Small intestine (tissue), 16 donors: ENCODE measurements at places on chromosomes 12 and 14. TPM values are rescaled to one million over a fixed set of nuclear protein-coding genes. Genes with fewer than 3 reads are reported as not detected.

- H3K27ac ChIP-seq, result no peak overlapping the region
- H3K4me1 ChIP-seq, result no peaks in the 10 kb centered on the region
- peaks cover 8% of the 10 kb centered on the region for H3K36me3 ChIP-seq
- DNase-seq, result no peak
- no peak overlapping the region for H3K4me3 ChIP-seq
Measured at GRCh38 chr14:50744231-50744630, 76.1 kb upstream of the SAV1 start.

- no peak overlapping the region for H3K27ac ChIP-seq
- no peaks in the 10 kb centered on the region for H3K27me3 ChIP-seq
- no peaks in the 10 kb centered on the region for H3K36me3 ChIP-seq
- no peak overlapping the region for H3K4me3 ChIP-seq
- no peaks in the 10 kb centered on the region for H3K4me1 ChIP-seq
Measured at GRCh38 chr12:76890151-76891143, 11.6 kb upstream of the CSRP2 start.

IFNG-AS1 gene
- 0.10 TPM for polyA plus RNA-seq

DNA sequence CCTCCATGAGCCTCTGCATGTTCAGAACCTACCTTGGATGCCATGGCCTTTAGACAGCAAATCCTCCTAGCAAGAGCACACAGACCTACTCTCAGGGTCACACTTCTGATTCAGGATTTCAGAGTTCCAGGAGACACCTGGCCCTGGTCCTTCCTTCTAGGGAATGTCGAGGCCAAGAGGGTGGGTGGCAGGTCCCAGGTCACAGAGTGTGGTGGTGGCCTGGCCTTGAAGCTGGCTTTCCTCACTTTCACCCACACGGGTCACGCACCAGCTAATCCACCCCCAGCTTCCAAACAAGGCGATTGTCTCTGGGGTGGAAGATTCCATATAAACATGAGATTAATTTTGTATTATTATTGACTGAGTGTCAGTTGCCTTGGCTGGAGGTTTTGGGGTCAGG, 328.3 kb upstream of the RTL1 start:
- H3K4me3 ChIP-seq, result no peak overlapping the region
- no peaks in the 10 kb centered on the region for H3K36me3 ChIP-seq
- peaks cover 25% of the 10 kb centered on the region for H3K4me1 ChIP-seq
- no peak for DNase-seq
- H3K27ac ChIP-seq, result no peak overlapping the region
- no peaks in the 10 kb centered on the region for H3K27me3 ChIP-seq

PZP gene
- 0.06 TPM for polyA plus RNA-seq

DNA sequence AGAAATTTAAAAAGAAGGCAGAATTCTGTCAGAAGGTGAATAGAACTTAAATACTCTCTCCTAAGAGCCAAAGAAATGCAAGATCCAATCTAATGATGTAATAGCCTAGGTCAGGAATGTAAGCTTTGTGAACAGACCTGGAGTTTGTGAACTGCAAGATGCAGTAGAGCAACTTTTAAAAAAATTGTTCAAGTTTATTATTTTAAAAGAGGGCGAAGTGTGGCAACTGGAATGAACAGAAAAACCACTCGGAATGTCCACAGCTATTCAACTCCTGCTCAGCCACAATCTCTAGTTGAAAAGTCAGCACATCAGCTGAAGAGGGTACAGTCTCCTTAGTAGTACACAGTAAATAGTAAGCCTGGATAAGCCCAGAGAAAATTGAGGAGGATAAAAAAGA, 228.8 kb downstream of the PPFIA2 start:
- H3K4me3 ChIP-seq, result no peak overlapping the region
- no peaks in the 10 kb centered on the region for H3K4me1 ChIP-seq
- H3K27me3 ChIP-seq, result no peaks in the 10 kb centered on the region
- H3K36me3 ChIP-seq, result no peaks in the 10 kb centered on the region

SMCO2 gene
- 0.34 TPM for polyA plus RNA-seq

- DNase-seq, result no peak
- no peaks in the 10 kb centered on the region for H3K4me1 ChIP-seq
- H3K4me3 ChIP-seq, result no peak overlapping the region
- no peaks in the 10 kb centered on the region for H3K27me3 ChIP-seq
- H3K27ac ChIP-seq, result no peak overlapping the region
Measured at GRCh38 chr14:96905825-96906224, 108.6 kb downstream of the VRK1 start.

DNA sequence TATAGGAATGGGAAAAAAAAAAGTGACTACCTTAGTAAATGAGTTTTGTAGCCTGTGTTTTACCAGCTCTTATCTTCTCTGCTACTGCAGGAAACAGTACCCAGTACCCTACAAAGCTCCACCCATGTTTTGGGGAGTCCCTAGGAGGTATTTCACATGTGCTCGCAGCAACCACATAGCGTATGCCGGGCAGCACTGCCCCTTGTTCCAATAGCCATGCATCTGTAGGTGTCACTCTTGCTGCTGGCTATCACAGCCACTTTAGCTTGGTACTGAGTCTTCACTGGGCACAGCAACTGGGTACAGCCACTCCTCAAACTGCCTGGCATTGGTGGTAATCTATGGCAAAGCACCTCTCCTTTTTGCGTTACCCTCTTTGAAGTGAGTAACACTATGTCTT, 2.0 kb upstream of the MDM1 start:
- DNase-seq, result no peak
- H3K36me3 ChIP-seq, result no peaks in the 10 kb centered on the region
- H3K27ac ChIP-seq, result no peak overlapping the region
- no peak overlapping the region for H3K4me3 ChIP-seq
- H3K27me3 ChIP-seq, result no peaks in the 10 kb centered on the region

OASL gene
- 0.56 TPM for polyA plus RNA-seq

KLHDC1 gene
- polyA plus RNA-seq, result 1.9 TPM

ACTN1 gene
- 55.9 TPM for polyA plus RNA-seq

DNA sequence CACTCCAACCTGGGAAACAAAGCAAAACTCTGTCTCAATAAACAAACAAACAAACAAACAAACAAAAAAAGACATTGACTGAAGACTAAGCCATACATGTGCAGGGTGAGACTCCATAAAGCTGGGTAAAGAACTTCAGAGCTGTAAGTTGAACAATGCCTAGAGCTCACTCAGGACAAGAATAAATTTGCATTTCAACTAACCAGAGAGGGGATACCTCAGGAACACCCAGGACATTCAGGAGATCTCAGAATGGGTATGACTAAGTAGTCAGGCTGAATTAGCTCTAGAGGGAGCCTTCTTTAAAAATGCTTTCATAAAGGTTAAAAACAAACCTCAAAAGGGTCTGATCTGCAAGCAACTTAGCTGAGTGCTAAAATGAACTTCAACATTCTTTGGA, 267.7 kb upstream of the DIO3 start:
- no peak overlapping the region for H3K4me3 ChIP-seq
- no peak for DNase-seq
- no peaks in the 10 kb centered on the region for H3K27me3 ChIP-seq

GRCh38 chr14:99592933-99593753, 10.9 kb downstream of the CCDC85C start:
- H3K27ac ChIP-seq, result no peak overlapping the region

DNA sequence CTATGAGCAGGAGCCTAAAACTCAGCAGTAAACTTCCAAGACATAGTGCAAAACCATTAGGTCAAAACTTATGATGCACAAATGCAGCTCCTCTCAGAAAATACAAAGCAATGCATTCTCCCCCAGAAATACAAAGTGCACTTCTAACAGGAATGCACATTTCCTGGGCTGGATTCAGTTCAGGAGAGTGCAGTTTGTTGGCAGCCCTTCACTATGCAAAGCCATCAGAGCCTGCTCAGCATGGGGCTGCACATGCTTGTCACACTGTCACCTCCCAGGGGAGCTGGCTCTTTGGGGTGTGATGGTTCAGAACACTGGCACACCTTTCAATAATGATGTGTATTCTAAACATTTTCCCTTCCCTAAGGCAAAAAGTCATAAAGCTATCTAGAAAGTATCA, 110.4 kb downstream of the KCNK10 start:
- no peak overlapping the region for H3K4me3 ChIP-seq
- DNase-seq, result no peak
- H3K27ac ChIP-seq, result no peak overlapping the region
- H3K4me1 ChIP-seq, result no peaks in the 10 kb centered on the region
- no peaks in the 10 kb centered on the region for H3K36me3 ChIP-seq
- no peaks in the 10 kb centered on the region for H3K27me3 ChIP-seq

GRCh38 chr14:23487216-23487615, 17.7 kb downstream of the NGDN start:
- no peak overlapping the region for H3K4me3 ChIP-seq
- no peaks in the 10 kb centered on the region for H3K36me3 ChIP-seq
- H3K27me3 ChIP-seq, result no peaks in the 10 kb centered on the region
- no peaks in the 10 kb centered on the region for H3K4me1 ChIP-seq
- no peak overlapping the region for H3K27ac ChIP-seq
- DNase-seq, result no peak

DNA sequence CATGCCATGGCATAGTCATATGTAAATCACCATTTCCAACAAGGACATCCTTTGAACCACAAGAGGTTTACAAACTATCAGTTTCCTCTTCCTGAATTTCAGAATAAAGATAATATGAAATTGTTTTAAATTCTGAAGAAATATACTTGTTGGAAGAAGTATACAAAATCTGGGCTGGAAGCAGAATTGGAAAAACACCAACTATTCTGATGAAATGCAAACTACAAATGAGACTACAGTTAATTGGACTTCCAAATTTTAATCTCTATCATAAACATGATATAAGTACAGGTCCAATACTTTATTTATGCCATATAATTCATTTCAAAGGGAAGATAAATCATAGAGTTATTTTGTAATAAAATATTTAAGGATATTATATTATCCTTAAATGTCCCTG, 80.1 kb downstream of the NOVA1 start:
- no peaks in the 10 kb centered on the region for H3K4me1 ChIP-seq
- H3K4me3 ChIP-seq, result no peak overlapping the region
- H3K36me3 ChIP-seq, result no peaks in the 10 kb centered on the region

DNA sequence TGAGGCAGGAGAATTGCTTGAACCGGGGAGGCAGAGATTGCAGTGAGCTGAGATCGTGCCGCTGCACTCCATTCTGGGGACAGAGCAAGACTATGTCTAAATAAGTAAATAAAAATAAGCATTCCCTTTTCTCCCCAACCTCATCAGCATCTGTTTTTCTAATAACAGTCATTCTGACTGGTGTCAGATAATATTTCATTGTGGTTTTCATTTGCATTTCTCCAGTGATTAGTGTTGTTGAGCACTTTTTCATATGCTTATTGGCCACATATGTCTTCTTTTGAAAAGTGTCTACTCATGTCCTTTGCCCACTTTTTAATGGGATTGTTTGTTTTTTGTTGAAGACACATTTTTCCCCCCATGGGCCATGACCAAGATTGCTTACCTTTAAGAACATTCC, 243.2 kb downstream of the ADAMTS20 start:
- H3K27me3 ChIP-seq, result no peaks in the 10 kb centered on the region
- no peak overlapping the region for H3K27ac ChIP-seq
- DNase-seq, result no peak

GRCh38 chr14:79951572-79951971, 259.7 kb downstream of the DIO2 start:
- no peaks in the 10 kb centered on the region for H3K4me1 ChIP-seq
- H3K4me3 ChIP-seq, result no peak overlapping the region
- no peaks in the 10 kb centered on the region for H3K27me3 ChIP-seq
- DNase-seq, result no peak
- no peak overlapping the region for H3K27ac ChIP-seq
- H3K36me3 ChIP-seq, result no peaks in the 10 kb centered on the region

DNA sequence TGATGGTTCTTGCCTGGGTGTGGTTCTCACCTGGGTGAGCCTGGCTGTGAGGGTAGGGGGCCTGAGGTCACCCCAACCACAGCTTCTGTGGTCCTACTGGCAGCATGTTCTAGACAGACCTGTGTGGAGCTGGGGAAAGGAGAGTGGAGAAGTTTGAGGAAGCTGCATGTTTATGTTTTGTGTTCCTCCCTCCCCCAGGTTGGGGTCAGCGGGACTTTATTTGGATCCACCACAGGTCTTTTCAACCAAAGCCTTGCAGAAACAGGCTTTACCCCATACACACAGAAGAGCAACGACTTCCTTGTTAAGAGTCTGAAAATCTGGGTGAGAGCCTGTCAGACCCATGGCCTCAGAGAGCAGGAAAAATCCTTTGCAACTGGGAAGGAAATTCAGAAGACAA, 5.6 kb downstream of the CD9 start:
- no peak overlapping the region for H3K4me3 ChIP-seq
- H3K4me1 ChIP-seq, result peaks cover 59% of the 10 kb centered on the region
- H3K27me3 ChIP-seq, result no peaks in the 10 kb centered on the region
- H3K36me3 ChIP-seq, result no peaks in the 10 kb centered on the region
- peak overlapping the region; percentile 48 for H3K27ac ChIP-seq
- DNase-seq, result no peak

GRCh38 chr14:35556548-35556947, 22.6 kb downstream of the INSM2 start:
- no peak overlapping the region for H3K27ac ChIP-seq
- H3K4me3 ChIP-seq, result no peak overlapping the region
- DNase-seq, result no peak
- H3K36me3 ChIP-seq, result no peaks in the 10 kb centered on the region
- H3K4me1 ChIP-seq, result no peaks in the 10 kb centered on the region
- H3K27me3 ChIP-seq, result no peaks in the 10 kb centered on the region

DNA sequence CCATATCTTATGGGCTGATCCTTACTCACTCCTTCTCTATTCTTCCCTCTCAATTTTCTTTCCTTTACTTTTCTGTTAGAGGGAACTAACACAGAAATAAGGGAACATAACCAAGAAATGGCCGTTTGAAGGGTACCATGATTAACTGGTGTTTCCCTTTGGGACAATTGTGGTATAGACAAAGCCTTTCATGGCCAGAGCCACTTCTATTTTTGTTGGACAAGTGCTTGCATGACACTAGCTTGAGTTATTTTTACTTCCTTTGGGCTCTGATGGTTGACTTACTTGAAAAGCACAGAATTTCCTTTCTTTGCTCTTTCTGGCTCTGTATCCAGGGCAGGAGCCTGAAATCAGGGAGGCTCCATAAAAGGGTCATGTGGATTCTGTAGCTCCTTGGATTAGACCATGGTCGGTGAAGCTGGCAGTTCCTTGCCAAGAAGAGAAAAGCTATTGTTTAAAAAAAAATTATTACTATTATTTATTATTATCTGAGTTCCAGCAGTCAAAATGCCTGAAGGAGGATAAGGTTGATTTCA, 130.6 kb downstream of the KTN1 start:
- H3K36me3 ChIP-seq, result no peaks in the 10 kb centered on the region
- H3K4me3 ChIP-seq, result no peak overlapping the region
- no peaks in the 10 kb centered on the region for H3K27me3 ChIP-seq

- H3K27me3 ChIP-seq, result no peaks in the 10 kb centered on the region
- H3K27ac ChIP-seq, result peak overlapping the region; percentile 96
- H3K4me1 ChIP-seq, result no peaks in the 10 kb centered on the region
- H3K4me3 ChIP-seq, result no peak overlapping the region
- peak; percentile 45 for DNase-seq
Measured at GRCh38 chr14:90518069-90518940, 121.5 kb downstream of the CALM1 start.

DNA sequence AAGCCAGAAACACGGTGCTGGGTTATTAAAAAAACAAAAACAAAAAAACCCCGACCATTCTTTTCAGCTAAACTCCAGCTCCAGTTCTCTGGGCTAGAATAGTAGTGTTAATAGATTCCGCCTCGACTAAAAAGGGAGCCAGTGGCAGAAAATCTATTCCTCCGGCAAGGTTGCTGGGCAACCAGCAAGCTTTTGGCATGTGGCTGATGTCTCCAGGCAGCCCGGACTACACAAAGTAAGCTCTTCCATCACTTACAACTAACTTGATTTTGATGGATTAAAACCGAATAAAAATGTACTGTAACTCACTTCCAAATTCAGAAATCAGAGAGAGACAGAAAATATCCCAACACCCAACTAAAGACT, 126.4 kb upstream of the FOXN3 start:
- no peak overlapping the region for H3K27ac ChIP-seq
- H3K36me3 ChIP-seq, result no peaks in the 10 kb centered on the region
- DNase-seq, result no peak
- no peaks in the 10 kb centered on the region for H3K27me3 ChIP-seq
